AG08396 (cell line): ENCODE measurements at places on chromosomes 11 and 22.

- no peak for DNase-seq
These were observed 3.1 kb upstream of the WT1 start for GRCh38 chr11:32438346-32438865.

DNA sequence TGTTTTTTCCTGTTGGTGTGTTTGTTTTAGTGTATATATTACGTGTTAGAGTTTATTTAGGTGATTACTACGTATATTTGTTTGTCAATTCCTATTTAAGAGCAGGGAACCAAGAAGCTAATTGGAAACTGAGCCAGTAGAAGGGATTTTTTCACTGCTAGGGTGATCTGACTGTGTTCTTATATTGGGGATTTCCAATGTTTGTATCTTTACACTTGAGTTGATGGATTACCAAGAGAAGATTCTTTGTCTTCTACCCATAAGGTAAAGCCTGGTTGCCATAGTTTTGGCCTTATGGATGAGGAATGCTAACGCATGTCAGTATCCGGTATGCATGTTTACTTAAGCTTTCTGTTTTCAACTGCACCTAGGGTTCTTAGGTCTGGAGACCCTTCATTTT is 35.6 kb downstream of the SIK2 start:
- DNase-seq, result no peak

DNA sequence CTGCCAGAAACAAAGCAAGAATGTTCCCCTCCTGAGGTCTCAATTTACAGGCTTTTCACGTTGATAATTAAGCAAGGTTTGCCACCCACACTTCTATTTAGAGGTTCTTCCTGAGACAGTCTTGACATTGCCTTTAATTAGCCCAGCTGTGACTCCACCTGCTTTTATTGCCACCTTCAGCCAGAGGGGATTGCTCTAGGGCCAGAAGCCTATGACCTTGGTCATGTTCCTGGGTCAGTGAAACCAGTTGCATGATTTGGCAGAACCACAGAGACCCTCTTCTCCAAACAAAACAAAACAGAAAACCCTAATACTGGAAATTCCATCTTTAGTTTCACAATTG is 89.8 kb downstream of the APIP start:
- no peak for DNase-seq

DNA sequence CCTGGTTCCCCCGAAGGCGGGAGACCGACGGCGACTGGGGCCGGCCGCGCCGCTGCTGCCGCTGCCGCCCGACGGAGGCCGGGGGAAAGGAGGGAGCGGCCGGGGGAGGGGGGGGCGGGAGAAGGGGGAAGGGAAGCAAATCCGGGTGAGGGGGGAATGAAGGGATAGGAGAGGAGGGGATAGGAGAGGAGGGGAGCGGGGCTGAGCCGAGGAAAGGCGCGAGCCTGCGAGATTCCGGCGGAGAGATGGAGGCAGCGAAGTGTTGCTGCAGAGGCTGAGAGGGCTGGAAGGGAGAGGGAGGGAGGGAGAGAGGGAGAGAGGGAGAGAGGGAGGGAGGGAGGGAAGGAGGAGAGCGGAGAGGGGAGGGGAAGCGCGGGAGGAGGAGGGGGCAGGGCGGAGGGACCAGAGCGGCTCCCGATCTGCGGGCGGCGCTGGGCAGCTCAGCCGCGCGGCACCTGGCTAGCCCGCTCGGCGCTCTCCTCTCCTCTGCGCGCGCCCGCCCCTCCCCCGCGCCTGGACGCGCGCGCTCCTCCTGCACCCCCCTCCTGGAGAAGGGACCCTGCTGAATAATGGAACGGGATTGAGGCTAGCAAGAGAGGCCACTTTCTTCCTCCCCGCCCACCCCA is 52.3 kb downstream of the SLC22A12 start:
- no peak for DNase-seq

- no peak for DNase-seq
These were observed 27.7 kb downstream of the FAM227A start for GRCh38 chr22:38628444-38628843.

DNA sequence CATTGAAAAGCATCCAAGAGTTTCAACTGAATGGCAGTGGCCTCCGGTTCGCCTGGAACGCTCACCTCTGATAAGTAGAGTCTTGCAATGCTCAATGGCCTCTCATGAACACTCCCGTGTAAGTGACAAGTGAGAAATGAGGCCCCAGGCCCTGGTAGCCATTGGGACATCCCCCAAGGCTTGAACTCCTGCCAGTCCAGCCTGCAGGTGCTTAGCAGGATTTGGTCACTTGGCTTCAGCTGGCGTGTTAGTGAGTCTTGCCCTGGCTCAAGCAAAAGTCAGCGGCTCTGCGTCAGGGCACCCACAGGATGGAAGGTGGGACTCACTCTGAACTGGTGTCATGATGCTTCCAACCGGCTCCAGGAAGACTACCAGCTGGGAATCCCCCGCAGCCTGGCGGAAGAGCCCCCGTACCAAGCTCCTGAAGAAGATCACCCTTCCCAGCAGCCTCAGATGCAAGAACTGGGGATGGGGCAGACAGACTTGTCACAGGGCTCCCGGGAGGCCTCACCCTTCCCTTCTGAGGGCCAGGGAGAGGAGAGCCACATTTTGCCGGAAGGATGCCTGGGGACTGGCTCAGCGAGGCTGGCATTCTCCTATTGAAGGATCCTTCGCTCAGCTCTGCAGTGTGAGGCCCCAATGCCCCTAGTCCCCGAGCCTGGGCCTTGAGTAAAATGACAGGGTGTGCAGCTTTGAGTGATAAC is 19.3 kb downstream of the MB start:
- no peak for DNase-seq
